ENCODE measurements at places on chromosomes 5 and 9.

- DNase-seq = no peak
Observed at GRCh38 chr9:108469654-108470053, 386.1 kb downstream of the ACTL7B start.

- DNase-seq = no peak
Observed at GRCh38 chr9:76077537-76077936, 187.1 kb downstream of the PCSK5 start.

DNA sequence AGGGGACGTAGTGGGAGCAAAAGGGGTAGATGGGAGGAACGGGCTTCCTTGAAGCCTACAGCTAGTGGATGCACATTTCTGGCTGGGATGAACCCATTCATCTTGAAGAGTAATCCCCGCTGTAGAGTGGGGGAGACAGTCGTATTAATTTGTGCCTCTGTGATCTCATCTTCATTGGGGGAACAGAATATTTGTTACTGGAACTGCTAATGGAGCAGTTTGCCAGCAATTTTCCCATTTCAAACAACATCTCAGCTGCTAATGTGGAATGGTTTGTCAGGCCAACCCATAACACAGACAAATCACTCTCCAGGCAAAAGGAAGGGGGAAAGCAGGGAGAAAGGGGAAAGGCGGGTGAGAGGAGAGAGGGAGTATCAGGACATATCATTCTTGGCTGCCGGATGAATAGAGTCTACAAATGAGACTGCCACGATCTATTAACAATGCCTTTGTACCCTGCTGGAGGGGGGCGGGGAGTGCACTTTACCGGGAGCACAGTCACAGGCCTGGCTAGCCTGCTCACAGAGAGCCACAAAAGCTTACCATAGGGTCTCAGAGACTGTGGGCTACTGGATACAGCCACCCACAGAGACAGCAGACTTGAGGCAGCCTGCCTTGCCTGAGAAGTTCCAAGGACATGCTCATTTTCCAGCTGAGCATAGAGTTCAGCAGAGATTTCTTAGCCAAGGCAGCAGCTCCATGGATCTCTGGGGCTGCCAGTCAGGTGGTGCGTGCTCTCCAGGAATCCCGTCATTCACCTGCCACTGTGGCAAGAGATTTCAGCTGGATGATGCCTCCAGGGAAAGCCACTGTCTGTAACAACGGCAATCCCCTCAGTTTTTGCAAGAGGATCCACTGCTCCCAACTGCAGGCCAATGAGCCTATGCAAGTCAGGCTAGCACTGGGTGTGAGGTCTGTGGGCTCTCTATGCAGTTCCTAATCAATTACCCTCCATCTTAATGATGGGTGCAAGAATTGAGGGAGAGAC lies 217.7 kb upstream of the PANK3 start:
- DNase-seq = no peak

- DNase-seq = no peak
Observed at GRCh38 chr5:152900332-152900731, 495.3 kb upstream of the NMUR2 start.

- no peak for DNase-seq
Observed at GRCh38 chr5:156008844-156009243, 318.1 kb upstream of the SGCD start.

GRCh38 chr5:79112703-79113058 lies 1.1 kb downstream of the BHMT start:
- DNase-seq = no peak

DNA sequence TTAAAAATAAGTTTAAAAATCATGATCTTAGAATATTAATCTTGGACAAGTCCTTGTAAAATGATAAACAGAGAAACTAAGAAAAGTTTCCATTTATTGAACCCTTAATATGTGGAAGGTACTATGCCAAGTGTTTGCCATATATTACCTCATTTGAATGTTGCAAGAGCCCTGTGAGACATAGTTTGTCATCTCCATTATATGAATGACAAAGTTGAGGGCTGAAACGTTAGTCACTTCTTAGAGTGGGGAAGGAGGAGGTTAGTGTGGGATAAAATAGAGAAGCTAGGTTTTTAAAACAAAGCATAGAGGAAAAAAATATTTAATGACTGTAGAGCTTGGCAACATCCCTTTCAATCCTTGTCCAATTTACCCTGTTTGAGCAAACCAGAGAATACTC lies 2.0 kb downstream of the TNC start:
- no peak for DNase-seq

DNA sequence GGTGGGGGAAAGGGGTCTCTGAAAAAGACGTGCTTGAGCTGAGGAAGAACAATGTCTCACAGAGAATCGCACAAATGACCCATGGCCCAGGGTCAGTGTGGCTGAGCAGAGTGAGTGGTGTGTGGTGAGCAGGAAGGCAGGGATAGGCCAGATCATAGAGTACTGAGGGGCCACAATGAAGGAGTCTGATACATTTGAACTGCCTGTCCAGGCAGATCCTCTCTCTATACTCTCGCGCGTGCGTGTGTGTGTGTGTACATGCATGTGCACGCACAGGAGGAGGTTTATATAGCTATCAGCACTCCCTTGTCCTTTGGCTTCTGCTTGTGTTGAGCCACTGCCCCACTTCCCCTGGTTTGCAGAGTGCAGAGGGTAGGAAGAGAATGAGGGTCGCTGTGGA lies 294.0 kb downstream of the ZNF608 start:
- no peak for DNase-seq

- DNase-seq = peak; percentile 11
Observed at GRCh38 chr5:143775258-143775657, 36.7 kb upstream of the HMHB1 start.
